ENCODE measurements at places on chromosomes 2 and 18.

- no peak for DNase-seq
Observed at GRCh38 chr2:176003958-176004357, 1.9 kb upstream of the LNPK start.

DNA sequence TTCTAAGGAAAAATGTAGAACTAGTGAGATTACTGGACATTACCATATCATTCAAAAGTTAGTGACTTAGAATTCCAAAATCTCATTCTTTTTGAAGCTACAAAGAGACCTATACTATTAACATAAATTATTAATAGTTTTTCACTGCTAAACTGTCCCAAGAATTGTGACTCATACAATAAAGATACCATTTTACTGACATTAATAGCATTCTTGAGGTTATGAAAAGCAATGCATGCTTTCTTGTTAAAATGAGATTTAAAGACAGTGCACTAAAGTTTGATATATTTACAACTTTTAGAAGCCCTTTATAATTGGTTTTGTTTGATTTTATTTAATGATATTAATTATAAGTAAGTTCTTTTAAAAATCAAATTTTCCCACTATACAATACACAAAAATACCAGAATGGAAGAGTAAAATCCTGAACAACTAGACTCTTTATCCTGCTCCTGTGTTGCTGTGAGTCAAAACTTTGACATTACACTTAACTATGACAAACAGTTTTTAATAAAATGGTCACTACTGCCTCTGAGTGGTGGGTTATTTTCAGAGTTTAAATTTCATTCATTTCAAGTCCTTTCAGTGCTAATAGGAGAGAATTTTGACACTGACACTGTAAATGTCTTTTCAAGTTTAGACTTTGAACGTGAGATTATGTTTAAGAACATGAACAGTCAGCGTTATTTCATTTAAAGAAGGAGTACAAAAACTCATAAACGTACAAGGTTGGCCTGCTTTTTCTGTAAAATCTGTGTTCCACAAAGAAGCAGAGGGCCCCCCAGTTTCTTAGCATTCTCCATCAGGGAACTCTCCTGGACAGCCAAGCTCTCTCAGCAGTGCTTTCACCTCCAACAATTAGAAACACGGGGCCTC lies 54.5 kb downstream of the FAM124B start:
- DNase-seq = no peak

DNA sequence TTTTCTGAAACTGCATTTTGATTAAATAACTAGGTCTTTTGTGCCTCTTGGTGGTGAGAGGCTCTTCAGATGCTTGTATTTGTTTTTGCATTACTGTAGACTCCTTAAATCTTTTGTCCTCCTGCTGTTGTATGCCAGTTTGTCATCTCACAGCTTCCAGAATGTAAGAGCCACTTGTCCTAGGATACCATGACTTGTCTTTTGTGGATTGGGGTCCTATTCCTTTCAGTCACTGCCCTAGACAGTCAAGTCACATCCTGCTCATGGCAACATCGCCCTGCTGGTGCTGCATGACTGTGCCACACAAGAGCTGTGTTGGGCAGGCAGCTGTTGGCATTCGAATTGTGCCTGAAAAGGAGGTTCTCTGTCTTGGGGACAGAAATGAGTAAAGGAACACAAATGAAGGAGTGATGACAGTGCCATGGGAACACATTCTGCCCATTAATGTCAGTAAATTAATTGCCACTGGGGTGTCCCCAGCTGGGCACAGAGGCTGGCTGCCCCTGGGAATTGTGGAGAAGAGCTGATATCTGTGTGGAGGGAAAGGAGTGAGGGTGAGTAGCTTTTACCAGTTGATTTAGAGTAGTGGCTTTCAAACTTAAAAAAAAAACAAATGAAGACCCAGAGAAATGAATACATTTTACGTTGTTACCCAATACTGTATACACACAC lies 140.3 kb downstream of the ARL6IP6 start:
- no peak for DNase-seq

- no peak for DNase-seq
Observed at GRCh38 chr2:208990716-208991115, 433.1 kb upstream of the MAP2 start.

- no peak for DNase-seq
Observed at GRCh38 chr2:45024097-45024496, 14.8 kb upstream of the SIX2 start.

GRCh38 chr18:1784113-1784512 lies 787.2 kb downstream of the METTL4 start:
- no peak for DNase-seq

DNA sequence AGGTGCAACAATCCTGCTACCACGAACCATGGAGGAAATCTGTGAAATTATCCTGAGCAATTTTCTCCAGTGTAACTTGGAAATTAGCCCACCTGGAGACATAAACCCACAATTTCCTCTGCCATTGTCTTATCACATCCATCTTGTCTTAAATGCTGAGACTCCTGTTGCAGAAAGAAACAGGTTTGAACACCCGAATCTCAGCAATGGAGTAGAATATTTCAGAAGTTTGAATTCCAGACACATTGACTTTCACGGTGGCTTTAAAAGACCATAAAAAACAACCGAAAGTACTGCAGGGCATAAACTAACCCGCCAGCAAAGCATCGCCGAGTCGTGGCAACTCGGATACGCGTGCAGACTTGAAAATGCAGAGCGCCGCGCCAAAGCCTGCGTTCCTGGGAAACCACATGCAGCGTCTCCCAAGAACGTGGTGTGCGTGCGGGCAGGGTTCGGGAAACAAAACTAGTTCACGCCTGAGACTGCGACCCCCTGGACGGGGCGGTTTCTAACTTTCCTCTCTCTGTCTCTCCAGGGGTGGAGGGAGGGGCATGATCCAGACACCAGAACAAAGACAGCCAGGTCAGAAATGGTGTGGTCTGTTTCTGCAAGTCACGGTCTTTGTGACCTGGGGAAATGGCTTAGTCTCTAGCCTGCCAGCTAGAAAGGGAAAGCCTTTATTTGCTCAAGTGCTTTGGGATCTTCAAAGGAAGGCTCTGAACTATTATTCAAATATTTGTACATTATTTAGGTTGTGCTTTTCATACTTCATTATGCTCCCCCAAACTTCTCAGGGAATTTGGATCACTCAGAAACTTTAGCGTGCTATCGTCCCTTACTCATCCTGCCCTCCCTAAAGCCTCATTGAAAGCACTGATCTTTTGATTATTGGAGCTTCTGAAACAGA lies 26.9 kb upstream of the KCTD1 start:
- peak; percentile 39 for DNase-seq

DNA sequence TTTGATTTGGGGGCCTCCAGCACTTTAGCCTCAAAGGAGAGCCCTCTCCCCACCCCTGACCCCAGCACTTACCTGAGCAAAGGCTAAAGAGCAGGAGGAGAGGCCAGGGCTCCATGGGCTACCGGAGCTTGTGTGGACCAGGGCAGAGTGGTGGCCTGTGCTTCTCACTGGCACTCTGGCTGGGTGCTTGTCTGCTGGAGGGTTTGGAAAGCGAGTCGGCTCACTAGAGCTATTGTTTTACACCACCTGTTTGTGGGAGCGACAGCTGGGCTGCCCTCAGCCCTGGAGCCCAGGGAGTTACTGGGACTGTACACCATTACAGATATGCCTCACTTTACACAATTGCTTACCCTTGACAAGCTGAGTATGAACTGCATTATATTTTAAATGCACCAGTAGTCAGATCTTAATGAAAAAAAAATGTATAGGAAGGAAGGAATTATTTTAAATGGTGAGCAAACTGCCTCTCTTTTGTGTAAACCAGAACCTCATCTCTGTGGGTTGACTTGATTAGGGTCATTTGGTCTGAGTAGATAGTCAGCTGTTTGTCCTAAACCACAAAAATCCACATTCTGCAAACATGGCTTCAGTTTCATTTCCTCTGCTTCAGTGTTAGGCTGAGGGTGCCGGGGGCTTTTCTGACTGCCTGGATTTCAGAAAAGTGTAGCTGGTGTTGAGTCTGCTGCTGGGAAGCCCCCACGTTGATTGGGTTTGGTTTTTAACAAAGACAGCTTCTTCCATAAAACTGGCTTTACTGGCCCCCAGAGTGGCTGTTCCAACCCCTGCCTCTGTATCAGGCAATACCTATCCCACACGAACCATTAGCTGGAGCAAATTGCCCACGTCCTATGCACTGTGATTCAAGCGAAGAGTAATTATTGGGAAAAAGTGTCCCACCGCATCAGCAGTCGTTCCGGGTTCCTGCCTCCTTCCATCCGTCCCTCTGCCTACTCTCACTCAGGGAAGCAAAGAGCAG lies at the start of gene CHRNA1:
TSS of gene CHRNA1 (minus strand) at position 193 of the 976 bp plus-strand sequence. CDS start at position 115, 78 bp downstream.
- DNase-seq = peak; percentile 26

DNA sequence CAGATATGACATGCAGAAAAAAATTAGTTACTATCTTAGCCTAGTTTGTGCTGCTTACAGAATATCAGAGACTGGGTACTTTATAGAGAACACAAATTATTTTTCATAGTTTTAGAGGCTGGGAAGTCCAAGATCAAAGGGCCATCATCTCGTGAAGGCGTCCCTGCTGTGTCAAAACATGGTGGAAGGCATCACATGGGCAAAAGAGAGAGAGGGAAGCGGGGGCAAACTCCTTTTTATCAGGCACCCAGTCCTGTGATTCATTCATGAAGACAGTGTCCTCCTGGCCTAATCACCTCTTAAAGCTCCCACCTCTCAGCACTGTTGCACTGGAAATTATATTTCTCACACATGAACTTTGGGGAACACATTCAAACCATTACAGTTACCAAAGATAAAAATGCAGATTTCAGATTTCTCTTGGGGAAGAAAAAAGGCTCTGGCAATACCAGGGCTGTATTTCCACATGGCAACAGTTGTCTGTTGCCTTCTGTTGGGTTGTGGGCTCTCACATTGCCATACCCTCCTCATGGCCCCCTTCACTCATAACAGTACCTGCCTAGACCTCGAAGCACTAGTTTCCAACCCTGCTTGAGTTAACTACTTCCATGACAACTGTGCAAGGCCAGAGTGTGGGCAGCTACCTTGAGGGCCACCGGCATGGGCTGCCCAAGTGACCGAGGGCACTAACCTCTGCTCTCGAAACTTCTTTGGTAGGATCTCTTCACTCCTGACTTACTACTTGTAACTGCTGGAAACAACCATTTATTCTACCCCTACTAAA lies 2.7 kb upstream of the ACTR3 start:
- no peak for DNase-seq

- no peak for DNase-seq
Observed at GRCh38 chr2:205586626-205587025, 95.7 kb upstream of the NRP2 start.

GRCh38 chr18:43009674-43010073 lies 105.8 kb downstream of the RIT2 start:
- DNase-seq = no peak

GRCh38 chr18:11468617-11469016 lies 140.8 kb upstream of the SLC35G4 start:
- DNase-seq = no peak

- no peak for DNase-seq
Observed at GRCh38 chr18:75782826-75783225, 355.3 kb upstream of the SMIM21 start.

- no peak for DNase-seq
Observed at GRCh38 chr18:24068945-24069693, 54.6 kb downstream of the TTC39C start.

DNA sequence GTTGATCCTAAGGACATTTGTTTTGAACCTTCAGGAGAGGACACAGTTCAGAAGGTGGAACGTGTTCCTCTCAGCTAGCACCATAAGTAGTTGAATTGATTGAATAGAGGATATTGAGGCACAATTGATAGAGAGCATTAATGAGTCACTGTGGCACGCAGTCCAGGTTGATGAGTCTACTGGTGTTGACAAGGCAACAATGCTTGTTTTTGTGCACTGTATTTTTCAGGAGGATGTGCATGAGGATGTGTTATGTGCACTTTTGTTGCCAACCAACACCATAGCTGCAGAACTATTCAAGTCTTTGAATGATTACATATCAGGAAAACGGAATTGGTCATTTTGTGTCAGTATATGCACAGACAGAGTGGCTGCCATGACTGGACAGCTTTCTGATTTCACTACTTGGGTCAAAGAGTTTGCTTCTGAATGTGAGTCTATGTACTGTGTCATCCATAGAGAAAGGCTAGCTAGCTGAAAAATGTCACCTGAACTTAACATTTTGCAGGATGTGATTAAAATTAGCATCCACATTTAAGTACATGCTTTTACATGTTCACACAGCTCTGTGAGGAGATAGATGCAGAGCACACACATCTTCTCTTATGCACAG lies 140.1 kb upstream of the B3GNT2 start:
- DNase-seq = no peak

GRCh38 chr2:120132190-120132589 lies 91.0 kb downstream of the TMEM185B start:
- no peak for DNase-seq

DNA sequence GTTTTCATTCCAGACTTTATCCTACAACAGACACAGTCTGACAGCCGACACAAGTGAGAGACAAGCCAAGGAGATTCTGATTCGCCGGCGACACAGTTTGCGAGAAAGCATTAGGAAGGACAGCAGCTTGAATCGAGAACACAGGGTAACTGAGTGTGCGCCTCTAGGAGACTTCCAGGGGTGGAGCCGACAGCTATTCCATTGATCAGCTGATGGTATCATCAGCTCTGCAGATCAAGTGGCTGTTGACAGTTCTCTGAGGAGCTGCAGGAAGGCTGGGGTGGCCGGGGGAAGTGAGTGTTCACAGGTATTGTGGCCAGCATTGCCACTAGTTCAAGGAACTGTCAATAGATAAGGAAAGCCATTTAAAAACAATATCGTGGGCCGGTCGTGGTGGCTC lies 57.3 kb upstream of the TMEM182 start:
- no peak for DNase-seq

All from RPMI8226 (cell line).